Kasumi-1 (cell line): ENCODE measurements at places on chromosomes 7 and 10.

DNA sequence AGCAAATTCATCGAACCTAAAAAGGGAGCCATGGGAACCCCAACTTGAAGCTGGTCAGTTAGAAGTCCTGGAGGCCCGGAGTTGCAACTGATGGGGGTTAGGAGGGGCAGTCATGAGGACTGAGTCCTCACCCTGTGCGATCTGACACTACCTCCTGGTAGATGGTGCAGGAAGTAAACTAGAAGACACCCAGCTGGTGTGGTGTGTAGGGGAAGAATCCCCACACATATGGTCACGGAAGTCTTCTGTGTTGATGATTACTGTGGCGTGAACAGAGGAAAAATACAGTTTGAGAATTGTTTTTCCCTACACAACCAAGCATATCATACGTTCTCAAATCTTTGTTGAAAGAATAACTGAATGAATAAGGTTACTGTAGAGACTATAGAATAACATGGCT, 164.6 kb upstream of the KCTD7 start:
- no peak for DNase-seq

GRCh38 chr10:133109711-133110110, 22.0 kb downstream of the ADGRA1 start:
- no peak for DNase-seq

GRCh38 chr7:41574377-41574776, 128.5 kb downstream of the INHBA start:
- DNase-seq = no peak

DNA sequence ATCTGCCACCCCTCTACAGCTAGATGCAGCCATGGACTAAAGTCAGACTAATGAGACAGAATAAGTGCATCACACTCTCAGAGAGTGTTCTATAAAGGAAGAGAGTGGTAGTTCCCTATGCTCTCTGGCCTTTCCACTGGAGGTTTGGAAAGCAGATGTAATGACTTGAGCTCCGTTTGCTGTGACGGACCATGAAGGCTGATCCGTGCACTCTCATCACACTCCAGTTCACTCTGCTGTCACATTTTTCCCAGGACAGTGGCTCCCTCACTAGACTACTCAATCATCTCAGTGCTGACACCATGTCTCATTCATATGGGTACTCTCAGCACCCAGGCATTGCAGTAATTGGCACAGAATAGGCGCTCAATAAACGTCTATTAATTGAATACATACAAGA, 20.4 kb downstream of the TRDMT1 start:
- no peak for DNase-seq

- no peak for DNase-seq
Observed at GRCh38 chr10:117086546-117086945, 51.5 kb downstream of the VAX1 start.
